ENCODE measurements at places on chromosomes 5 and 9. TPM values are rescaled to one million over a fixed set of nuclear protein-coding genes. Genes with fewer than 3 reads are reported as not detected.

DNA sequence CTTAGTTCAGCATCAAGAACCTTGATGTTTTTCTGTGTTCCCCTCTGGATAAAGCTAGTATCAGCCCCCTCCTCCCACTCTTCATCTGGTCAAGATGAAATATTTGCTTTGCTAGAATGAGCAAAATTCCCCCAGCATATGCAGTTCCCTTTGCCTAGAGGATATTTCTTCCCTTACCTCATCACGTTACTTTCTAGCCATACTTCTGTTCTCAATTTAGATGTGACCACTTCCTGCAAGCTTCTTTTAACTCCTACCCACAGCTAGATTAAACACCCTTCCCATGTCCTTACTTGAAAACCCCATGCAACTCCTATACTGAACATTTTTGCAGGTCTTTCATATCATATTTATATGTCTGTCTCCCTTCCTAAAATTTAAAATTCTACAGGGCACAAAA lies 178.9 kb upstream of the TUSC1 start:
- no peak for DNase-seq

GRCh38 chr5:72799721-72800120 lies 16.7 kb upstream of the TNPO1 start:
- no peak for DNase-seq

DNA sequence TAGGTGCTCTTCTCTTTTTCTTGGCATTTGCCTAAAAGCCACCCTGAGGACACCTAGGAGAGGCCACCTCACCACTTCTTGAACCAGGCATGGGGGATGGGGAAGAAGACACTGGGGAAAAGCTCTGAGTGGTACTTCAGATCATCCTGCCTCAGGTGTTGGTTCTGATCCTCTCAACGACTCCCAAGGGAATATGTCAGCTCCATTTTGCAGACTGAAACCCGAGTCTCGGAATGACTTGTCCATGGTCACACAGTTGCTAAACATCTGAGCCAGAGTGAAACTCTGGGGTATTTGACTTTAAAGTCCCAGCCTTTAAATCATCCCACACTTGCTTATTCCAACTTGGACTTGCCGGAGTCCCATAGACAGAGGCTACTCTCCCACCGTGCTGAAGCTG lies 120.6 kb upstream of the GABRP start:
- no peak for DNase-seq

SLIT3 gene
- 50.6 TPM for total RNA-seq

DNA sequence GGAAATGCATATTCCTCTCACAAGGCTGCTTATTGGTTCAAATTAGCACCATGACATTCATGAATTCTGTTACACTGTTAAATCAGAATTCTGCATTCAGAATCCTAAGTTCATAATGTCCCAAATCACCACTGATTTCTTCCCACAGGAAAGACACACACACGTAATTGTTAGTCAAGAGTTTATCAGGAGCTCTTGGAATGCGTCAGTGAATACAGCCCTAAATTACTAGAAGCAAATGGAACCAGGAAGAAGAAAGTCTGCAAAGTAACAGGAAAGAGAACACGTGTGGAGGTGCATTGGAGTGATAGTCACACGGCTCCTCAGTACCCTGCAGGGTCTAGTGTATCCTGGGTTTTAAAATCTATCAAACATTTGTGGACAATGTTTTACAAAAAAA lies 110.2 kb downstream of the ANXA2R start:
- no peak for DNase-seq

- no peak for DNase-seq
Measured at GRCh38 chr9:3608011-3608410, 82.2 kb upstream of the RFX3 start.

AFAP1L1 gene
- 54.8 TPM for total RNA-seq

PCDHB2 gene
- total RNA-seq: 3.8 TPM

DNA sequence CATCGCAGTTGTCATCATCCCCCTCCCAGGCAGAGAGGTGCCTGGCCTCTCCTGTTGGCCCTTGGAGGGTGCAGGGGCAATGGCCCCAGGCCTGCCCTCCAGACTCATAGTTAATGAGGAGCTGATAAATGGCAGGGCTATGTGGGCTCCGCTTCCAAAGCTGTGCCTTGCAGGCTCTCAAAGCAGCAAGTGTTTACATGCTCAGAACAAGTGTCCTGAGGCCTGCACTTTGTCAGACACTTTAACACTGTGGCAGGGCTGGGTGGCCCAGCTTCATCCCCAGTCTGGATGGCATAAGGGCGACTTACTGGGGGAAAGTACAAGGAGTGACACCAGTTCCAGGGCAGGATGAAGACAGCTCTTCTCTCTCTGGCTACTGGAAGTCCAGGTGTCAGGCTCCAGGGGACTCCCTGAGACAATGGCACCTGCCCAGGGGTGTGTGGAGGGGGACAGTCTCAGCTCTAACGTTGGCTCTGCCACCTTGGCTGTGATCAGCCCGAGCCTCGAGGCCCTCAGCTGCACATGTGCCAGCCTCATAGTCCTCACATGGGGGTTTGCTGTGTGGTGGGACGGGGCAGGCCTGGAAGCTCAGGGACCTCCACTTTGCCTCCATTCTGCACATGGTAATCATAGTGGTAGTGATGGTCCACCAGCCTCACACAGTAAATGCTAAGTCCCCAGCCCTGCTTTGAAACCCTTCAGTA lies 153.4 kb downstream of the BARX1 start:
- no peak for DNase-seq

TAF11L5 gene
- total RNA-seq: not detected

DNA sequence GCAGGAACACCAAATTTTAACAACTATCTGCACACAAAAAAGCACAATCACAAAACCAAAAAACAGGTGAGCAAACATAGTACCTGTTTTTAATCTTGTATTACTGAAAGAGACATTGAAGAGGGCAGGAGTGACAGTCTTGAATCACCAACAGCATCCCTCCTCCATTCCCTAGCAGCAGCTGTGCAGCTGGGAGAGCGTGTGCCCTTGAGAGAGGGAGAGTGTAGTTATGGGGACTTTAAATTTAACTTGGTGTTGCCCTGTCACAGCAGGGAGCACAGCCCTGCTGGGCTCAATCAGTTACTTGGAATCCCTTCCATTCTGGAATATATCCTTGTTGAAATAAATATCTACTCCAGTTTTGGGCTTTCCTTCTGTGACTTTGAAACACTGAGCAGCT lies 1938.7 kb upstream of the NUDT12 start:
- DNase-seq: no peak

- no peak for DNase-seq
Measured at GRCh38 chr5:56705217-56705616, 110.1 kb upstream of the MAP3K1 start.

SPATA6L gene
- 4.3 TPM for total RNA-seq

CD72 gene
- total RNA-seq: 5.5 TPM

ELL2 gene
- 50.4 TPM for total RNA-seq

DNA sequence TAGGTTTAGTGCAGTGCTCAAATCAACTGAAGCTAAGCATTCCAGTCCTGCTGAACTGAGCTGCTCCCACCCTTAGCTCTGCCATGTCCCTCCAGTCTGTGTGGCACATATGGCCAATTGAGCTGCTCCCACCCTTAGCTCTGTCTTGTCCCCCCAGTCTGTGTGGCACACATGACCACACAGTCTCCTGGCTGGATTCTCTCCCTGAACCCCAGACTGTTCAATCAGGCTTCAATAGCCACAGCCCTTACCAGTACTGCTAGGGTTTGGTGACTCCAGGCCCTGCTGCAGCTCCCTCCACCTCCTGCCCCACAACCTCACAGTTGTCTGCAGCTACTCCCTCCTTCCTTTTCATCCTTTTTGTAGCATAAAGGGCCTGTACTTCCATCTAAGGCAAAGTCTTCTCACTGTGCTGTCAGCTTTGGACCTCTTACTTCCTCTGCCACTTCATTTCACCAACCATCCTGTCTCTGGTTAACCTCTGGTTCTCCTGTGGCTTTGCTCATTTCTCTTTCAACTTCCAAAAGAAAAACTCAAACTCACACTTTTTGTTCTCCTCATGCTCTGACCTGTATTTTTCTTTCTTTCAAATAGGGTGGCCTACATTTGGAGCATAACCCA lies 50.8 kb downstream of the ADAMTS12 start:
- DNase-seq: no peak

PRUNE2 gene
- 55.3 TPM for total RNA-seq

GRCh38 chr5:23089286-23089685 lies 236.1 kb upstream of the CDH12 start:
- no peak for DNase-seq

HMCN2 gene
- 3.3 TPM for total RNA-seq

- no peak for DNase-seq
Measured at GRCh38 chr5:160929360-160929759, 77.3 kb upstream of the ATP10B start.

LPAR1 gene
- 170 TPM for total RNA-seq

DBN1 gene
- total RNA-seq: 63.5 TPM

LHX6 gene
- 11.5 TPM for total RNA-seq
